ENCODE measurements at places on chromosomes 12 and 14.

DNA sequence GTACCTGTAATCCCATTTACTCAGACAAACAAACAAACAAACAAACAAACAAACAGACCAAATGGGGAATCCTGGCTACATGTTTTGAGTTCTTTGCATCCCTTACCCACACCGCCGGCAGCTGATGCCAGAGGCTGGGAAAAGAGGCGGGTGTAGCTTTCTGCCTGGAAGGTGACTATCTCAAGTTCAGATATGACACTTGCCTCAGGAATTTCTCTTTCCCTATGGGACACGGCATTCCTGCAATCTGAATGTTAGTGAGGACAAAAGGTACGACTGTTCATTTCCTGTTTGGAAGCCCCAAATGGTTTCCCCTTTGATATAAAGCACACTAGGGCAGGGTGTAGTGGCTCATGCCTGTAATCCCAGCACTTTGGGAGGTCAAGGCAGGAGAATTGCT lies 2.9 kb downstream of the MYL2 start:
- no peak for ATAC-seq

DNA sequence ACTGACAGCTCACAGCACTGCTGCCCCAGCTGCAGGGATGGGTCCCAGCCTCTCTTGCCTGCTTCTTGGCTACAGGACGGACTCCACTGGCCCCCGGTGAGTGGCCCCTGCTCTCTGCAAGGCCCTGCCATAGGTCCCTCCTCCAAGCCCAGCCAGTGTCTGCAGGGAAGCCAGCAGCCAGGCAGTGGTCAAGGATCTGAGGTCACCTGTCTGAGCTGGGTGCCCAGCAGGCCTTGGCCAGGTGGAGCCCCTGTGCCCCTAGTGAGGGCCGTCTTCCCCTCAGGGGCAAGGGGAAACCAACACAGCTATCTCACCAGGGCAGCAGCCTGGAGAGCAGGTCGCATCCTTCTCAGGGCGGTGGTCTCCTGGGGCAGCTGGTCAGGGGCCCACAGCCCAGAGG lies 13.2 kb downstream of the XRCC3 start:
- ATAC-seq: no peak

DNA sequence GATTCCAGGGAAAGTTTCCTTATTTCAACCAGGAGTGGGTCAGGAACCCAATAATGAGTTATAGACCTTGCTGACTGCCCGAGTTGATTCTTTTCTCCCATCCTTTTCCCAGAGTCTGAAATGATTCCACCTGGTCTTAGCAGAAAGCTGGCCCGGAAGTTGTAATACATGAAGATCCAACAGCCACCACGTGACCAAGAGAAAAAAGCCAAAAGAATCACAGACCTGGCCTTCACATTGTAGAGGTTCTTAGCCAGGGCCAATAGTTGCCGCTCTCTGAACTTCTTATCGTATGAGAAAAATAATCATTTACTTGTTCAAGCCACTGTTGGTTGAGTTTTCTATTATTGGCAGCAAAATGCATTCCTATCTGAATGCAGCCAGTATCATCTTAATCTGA lies 161.2 kb upstream of the HMGA2 start:
- ATAC-seq: no peak

DNA sequence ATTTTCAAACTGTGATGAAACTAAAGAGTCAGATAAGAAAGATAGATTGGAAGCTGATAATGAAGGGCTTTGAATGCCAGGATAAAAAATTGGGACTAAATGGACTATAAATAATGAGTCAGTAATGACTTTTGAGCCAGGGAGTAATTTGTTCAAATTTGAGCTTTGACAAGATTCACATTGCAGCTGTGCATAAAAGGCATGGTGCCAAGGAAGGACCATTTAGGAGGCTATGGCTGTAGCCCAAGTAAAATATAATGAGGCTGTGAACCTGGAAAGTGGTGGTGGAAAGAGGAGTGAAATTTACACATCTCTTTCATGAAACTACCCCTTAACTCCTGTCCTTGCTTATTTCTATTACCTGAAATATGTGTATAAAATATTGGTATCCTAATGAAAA lies 218.5 kb downstream of the SLC6A15 start:
- no peak for ATAC-seq

- ATAC-seq: no peak
Observed at GRCh38 chr12:123238961-123239360, 5.7 kb downstream of the MTRFR start.

DNA sequence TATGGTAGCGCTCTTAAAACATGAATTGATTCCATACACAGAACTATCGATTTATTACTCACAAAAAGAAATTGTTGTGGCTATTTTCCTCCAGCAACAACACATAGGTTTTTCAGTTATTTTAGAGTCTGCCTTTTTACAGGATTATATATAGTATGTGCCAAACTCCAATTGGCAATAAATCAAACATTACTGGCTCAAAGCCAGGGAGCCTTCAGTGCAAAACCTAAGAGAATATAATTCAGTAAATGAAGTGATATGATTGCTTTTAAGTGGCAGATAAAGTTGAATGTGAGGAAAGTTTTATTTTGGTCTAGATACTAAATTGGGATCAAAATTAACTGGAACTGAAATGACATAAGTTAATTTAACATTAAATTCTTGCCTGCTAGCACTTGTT lies 234.8 kb downstream of the PIK3C2G start:
- ATAC-seq: no peak

DNA sequence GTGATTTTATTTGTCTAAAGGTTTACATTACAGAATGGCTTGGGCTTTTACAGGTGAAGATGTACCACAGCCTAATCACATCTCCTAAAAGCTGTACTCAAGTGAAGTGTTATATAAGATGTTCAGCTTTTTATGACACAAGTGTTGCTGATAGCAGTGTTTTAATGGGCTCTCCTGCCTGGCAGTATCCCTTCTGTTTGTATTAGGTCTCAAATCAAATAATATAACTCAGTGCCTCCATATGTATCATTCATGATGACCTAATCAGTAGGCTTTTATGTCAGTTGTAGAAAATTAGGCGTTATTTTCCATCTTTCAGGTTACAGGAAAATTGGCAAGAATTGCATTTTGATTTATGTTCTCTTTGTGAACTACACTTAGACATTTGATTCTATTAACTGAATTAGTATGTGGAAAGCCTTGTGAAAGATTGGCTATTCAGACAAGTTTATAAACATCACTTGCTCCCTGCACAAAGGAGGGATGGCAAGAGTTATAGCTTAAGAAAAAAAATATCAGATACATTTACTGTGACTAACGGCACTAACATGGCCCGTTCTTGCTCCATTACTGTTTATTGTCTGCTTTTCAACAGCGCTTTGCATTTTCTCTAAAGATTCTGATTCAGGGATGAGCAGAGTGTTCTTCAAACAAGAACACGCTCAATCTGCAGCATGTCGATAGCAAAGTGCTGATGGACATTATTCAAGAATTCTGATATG lies 143.7 kb upstream of the DIO2 start:
- no peak for ATAC-seq

- no peak for ATAC-seq
Observed at GRCh38 chr12:70830221-70831061, 90.1 kb downstream of the PTPRR start.

GRCh38 chr12:123571343-123571813 lies 13.0 kb upstream of the TMED2 start:
- ATAC-seq: no peak

GRCh38 chr12:111677186-111677585 lies 8.6 kb downstream of the BRAP start:
- ATAC-seq: no peak

All from activated CD4-positive, CD25-positive, alpha-beta regulatory T cell treated with anti-CD3 and anti-CD28 coated beads, Interleukin-2, amount 50 U/mL, for 24 hours (primary cell).